CD4-positive, alpha-beta memory T cell (primary cell): ENCODE measurements at places on chromosomes 11 and 22. TPM values are rescaled to one million over a fixed set of nuclear protein-coding genes. Genes with fewer than 3 reads are reported as not detected.

GRCh38 chr11:104965735-104966134, 2.6 kb downstream of the CASP4 start:
- DNase-seq: no peak

The CARD16 gene
- total RNA-seq: 59.0 TPM

DNA sequence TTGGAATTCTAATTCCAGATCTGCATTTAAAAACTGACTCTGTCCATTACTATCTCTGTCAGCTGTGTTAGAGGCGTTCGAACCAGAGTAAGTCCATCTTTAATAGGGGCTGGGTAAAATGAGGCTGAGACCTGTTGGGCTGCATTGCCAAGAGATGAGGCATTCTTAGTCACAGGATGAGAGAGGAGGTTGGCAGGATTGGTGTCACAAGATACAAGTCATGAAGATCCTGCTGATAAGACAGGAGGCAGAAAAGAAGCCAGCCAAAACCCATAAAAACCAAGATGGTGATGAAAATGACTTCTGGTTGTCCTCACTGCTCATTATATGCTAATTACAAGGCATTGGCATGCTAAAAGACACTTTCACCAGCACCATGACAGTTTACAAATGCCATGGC, 356.3 kb upstream of the ISX start:
- DNase-seq: no peak

DNA sequence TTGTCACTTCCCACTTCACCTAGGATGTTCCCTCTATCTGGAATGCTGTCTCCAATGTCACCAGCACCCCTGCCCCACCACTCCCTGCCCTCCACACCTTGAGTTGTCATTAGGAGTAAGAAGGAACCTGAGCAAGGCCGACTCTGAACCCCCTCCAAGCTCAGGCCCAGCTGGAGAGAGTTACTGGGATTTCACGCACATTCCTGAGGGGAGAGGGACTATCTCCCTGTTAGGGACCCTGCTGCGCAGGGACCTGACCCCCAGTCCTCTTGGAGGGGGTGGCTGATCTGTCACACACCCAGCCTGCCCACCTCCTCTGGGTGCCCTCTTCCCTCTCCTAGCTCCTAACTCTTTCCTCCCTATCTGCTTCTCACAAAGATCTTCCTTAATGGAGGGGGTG, 81.7 kb downstream of the NECTIN1 start:
- DNase-seq: no peak

- no peak for DNase-seq
Measured at GRCh38 chr11:117749541-117749910, 47.5 kb downstream of the DSCAML1 start.

- no peak for DNase-seq
Measured at GRCh38 chr22:47066616-47066905, 304.1 kb downstream of the TBC1D22A start.

GRCh38 chr11:26254378-26254777, 77.6 kb upstream of the ANO3 start:
- DNase-seq: no peak

The TENM4 gene
- 0.28 TPM for total RNA-seq

- DNase-seq: no peak
Measured at GRCh38 chr11:86606836-86607481, 65.5 kb downstream of the ME3 start.
